Activated naive CD8-positive, alpha-beta T cell treated with anti-CD3 and anti-CD28 coated beads, Interleukin-2, amount 10 ng/mL, durations not matched to agents 7 days and 5 days (primary cell): ENCODE measurements at places on chromosomes 3 and 15. TPM values are rescaled to one million over a fixed set of nuclear protein-coding genes. Genes with fewer than 3 reads are reported as not detected.

- no peak for DNase-seq
Measured at GRCh38 chr3:115292131-115292530, 145.0 kb upstream of the ZBTB20 start.

PLA2G4F gene
- total RNA-seq = not detected

CFAP100 gene
- total RNA-seq = not detected

DNA sequence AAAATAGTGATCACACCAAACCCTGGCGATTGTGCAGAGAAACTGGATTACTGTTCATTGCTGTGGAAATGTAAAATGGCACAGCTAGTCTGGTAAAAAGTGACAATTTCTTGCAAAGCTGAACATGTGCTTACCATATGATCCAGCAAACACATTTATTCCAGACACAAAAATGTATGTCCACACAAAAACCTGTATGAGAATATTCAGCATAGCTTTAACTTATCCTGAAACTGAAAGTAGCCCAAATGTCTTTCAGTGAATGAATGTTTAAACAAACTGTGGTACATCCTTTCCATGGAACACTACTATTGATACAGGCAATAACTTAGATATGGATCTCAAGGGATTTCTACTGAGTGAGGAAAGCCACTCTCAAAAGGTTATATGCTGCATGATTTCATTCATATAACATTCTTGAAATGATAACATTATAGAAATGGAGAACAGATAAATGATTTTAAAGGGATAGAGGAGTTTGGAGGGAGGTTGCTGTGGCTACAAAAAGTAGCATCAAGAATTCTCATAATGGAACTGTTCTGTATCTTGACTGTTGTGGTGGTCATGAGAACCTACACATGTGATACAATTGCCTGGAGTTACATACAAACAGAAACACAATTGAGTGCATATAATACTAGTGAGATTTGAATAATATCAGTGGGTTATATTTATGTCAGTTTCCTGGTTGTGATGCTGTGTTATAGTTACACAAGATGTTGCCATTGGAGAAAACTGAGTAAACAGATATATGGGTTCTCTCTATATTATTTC is 70.7 kb upstream of the DPH6 start:
- no peak for DNase-seq

GOLGA6A gene
- not detected for total RNA-seq
